ENCODE measurements at places on chromosomes 7 and 10. TPM values are rescaled to one million over a fixed set of nuclear protein-coding genes. Genes with fewer than 3 reads are reported as not detected.

DNA sequence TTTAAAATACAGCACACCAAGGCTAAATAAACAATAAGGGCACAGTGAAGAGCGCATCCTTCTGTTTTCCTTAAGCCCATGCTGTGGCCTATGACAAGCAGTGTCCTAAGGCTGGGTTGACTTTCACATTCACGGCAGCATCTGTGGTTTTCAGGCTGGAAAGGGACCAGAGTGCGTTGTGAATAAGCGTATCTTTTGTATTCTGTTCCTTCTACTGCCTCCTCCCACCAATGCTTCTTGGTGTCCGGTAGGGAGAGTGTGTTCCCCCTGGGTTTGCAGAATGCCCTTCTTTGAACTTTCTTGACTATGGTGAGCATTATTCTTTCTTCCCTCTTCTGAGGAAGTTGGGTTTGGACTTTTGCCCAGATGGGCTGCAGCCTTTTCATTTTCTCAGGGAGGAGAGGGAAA, 73.6 kb downstream of the ABCA13 start:
- no peak overlapping the region for H3K27ac ChIP-seq
- H3K27me3 ChIP-seq: no peaks in the 10 kb centered on the region
- no peaks in the 10 kb centered on the region for H3K36me3 ChIP-seq

DNA sequence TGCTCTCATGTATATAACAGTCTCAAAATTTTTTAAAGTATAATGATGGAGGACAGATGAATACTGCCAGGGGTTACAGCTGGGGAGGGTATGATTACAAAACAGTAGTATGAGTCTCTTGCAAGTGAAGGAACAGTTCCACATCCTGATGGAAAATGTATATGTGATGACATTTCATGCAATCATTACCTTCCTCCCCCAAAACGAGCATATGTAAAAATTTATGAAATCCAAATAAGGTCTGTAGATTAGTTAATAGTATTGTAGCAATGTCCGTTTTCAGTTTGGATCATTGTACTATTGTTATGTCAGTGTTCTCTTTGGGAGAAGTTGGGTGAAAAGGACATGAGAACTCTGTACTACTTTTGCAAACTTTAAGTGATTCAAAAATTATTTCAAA, 38.0 kb downstream of the DRGX start:
- no peak overlapping the region for H3K27ac ChIP-seq
- H3K4me3 ChIP-seq: no peak overlapping the region
- no peaks in the 10 kb centered on the region for H3K36me3 ChIP-seq
- H3K27me3 ChIP-seq: no peaks in the 10 kb centered on the region

DNA sequence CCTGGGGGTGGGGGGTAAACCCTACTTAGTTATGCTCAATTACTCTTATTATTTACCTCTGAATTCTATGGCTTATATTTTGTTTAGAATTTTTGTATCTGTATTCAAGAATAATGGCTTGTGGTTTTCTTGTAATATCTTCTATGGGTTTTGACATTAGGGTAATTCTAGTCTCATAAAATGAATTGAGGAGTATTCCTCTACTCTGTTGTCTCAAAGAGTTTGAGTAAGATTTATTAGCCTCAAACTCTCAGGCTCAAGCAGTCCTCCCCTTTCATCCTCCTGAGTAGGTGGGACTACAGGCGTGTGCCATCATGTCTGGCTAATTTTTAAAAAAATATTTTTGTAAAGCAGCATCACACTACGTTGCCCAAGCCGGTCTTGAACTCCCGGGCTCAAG, 19.6 kb upstream of the UCMA start:
- H3K36me3 ChIP-seq: no peaks in the 10 kb centered on the region
- no peak overlapping the region for H3K27ac ChIP-seq
- H3K4me1 ChIP-seq: no peaks in the 10 kb centered on the region
- no peak overlapping the region for H3K4me3 ChIP-seq
- no peaks in the 10 kb centered on the region for H3K27me3 ChIP-seq

GRCh38 chr7:83614112-83614511, 34.8 kb downstream of the SEMA3E start:
- H3K36me3 ChIP-seq: no peaks in the 10 kb centered on the region
- no peaks in the 10 kb centered on the region for H3K4me1 ChIP-seq
- no peak overlapping the region for H3K4me3 ChIP-seq
- no peak overlapping the region for H3K27ac ChIP-seq
- DNase-seq: no peak

GRCh38 chr7:16803881-16804673, 722 bp downstream of the AGR2 start:
- H3K27ac ChIP-seq: no peak overlapping the region
- no peaks in the 10 kb centered on the region for H3K36me3 ChIP-seq
- no peaks in the 10 kb centered on the region for H3K4me1 ChIP-seq
- H3K4me3 ChIP-seq: no peak overlapping the region
- H3K27me3 ChIP-seq: no peaks in the 10 kb centered on the region
- no peak for DNase-seq

- H3K4me1 ChIP-seq: no peaks in the 10 kb centered on the region
- no peak overlapping the region for H3K27ac ChIP-seq
Measured at GRCh38 chr10:117989962-117990361, 56.8 kb downstream of the RAB11FIP2 start.

DNA sequence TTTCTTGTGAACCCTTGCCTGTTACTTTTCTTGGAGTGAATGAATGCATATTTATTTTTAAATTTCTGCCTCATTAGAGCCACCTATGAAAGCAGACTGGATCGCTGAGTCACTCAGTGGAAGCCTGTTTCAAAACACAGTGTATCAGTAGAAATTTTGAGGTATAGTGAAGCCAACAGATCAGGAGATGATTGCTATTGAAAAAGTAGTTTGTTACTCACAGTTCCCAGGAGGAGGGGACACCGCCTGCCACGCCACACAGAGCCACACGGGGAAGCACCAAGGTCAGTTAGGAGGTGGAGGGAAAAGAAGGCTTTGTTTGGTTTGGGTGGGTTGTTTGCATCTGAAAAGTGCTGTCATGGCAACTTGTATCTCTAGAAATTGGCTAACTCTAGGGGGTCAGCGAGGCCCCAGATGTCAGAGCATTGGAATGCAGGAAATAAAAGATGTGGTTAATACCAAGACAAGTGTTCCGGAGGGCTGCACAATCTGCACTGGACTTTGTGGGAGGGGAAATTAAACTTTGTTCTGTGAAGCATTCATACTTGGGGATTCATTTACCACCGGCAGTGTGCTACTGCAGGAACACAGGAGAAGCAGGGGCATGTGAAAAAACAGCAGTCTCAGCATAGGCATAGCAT, 106.4 kb upstream of the SDK1 start:
- H3K36me3 ChIP-seq: no peaks in the 10 kb centered on the region
- no peak for DNase-seq
- H3K27ac ChIP-seq: no peak overlapping the region
- H3K27me3 ChIP-seq: no peaks in the 10 kb centered on the region

The MMRN2 gene
- 15.0 TPM for total RNA-seq

The NYAP1 gene
- 1.5 TPM for total RNA-seq

- H3K36me3 ChIP-seq: peaks cover 21% of the 10 kb centered on the region
- peaks cover 3% of the 10 kb centered on the region for H3K4me1 ChIP-seq
- no peak overlapping the region for H3K4me3 ChIP-seq
- H3K27me3 ChIP-seq: no peaks in the 10 kb centered on the region
- no peak for DNase-seq
- H3K27ac ChIP-seq: no peak overlapping the region
Measured at GRCh38 chr7:55172161-55172560, 153.3 kb downstream of the EGFR start.

The TRRAP gene
- 18.9 TPM for total RNA-seq
